DMS 273 treated with DMSO at 0.1 percent for 48 hours (cell line): ENCODE measurements at places on chromosomes 2 and 18.

DNA sequence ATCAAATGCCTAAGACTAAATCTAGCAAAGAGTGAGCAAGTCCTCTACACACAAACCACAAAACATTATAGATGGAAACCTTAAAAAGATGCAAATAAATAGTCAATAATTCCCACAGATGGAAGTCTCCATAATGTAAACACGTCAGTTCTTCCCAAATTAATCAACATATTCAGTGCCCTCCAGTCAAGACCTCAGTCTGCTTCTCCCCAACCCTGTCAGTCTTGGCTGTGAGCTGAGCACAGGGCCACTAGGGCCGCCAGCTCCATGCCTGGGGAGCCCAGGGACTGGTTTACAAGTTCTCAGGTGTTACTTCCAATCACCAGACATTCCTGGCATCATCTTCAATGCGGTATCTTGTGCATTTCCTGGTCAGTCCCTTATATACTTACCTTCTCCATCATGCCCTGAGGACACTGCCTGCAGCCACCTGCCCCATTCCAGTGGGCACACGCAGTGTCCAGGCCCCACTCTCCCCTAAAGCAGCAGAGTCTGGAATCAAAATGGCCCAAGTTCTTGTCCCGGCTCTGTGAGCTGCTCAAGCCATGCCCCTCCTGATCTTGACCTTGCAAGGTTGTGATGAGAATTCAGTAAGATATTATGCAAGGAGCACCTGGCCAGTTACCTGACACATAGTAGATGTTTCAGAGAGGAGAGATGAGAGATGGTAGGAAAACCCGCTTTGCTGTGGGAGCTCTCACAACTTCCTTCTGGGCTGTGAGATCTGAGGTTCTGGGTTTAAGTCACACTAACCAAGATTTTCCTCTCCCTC, 207.9 kb upstream of the RAB6C start:
- no peak for DNase-seq

- no peak for DNase-seq
Observed at GRCh38 chr2:189091253-189091652, 88.3 kb downstream of the COL5A2 start.

GRCh38 chr2:980176-980575, 29.5 kb downstream of the SNTG2 start:
- no peak for DNase-seq

- DNase-seq, result no peak
Observed at GRCh38 chr2:122704109-122704563, 948.7 kb downstream of the TSN start.

GRCh38 chr2:55929476-55929875, 5.9 kb upstream of the EFEMP1 start:
- no peak for DNase-seq

DNA sequence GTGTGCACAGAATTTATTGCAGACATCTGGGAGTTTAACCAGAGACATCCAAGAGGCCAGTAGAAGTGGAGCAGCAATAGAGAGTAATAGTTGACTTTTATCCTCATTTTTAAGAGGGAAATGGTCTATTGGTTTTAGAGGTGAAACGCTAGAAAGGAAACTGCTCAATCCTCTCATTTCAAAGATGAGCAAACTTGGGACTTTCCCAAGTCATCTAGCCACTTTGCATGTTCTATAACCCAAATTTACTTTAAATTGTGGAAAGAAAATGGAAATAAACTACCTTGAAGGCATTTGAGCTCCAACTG, 601.7 kb downstream of the ARHGAP15 start:
- DNase-seq, result no peak
